T1000 (cell line): ENCODE measurements at places on chromosomes 4 and X.

DNA sequence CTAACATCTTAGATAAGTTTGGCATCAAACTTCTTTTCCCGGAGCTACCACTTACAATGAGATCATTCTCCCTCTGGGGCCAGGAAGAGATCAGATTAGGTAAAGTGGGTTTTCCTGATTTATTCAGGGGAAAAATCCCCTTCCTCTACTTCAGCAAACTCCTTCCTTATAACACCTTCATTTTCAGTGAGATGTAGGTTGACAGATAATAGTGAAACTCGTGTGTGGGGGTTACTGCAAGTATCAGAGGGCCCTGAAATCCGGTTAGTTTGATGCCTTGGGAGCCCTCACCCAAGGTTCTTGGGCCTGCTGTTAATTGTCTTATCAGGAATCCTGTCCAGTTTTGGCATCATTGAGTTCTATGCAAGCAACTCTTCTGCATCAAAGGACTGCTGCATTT, 10.8 kb downstream of the FTHL17 start:
- DNase-seq = no peak

GRCh38 chr4:144223149-144223548, 82.6 kb upstream of the GYPA start:
- DNase-seq = no peak

GRCh38 chrX:17370191-17370590, 4.8 kb upstream of the NHS start:
- no peak for DNase-seq

- DNase-seq = no peak
Observed at GRCh38 chr4:77579406-77580076, 26.1 kb upstream of the CXCL13 start.

DNA sequence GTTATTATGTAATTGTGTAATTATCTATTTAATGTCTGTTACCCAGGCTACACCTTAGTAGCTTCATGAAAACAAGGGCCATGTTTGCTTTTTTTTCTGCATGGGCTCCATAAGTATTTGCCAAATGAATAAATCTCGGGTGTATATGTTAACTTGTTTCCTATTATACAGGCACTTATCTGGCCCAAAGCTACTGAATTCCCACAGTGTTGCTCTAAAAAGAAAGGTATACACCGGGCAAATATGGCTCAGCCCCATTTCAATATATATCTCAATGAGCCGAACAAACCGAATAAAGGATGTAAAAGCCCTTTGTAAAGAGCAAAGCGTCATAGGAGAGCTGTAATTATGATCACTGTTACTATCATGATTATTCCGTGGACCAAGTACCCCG, 767 bp downstream of the PAQR3 start:
- no peak for DNase-seq

DNA sequence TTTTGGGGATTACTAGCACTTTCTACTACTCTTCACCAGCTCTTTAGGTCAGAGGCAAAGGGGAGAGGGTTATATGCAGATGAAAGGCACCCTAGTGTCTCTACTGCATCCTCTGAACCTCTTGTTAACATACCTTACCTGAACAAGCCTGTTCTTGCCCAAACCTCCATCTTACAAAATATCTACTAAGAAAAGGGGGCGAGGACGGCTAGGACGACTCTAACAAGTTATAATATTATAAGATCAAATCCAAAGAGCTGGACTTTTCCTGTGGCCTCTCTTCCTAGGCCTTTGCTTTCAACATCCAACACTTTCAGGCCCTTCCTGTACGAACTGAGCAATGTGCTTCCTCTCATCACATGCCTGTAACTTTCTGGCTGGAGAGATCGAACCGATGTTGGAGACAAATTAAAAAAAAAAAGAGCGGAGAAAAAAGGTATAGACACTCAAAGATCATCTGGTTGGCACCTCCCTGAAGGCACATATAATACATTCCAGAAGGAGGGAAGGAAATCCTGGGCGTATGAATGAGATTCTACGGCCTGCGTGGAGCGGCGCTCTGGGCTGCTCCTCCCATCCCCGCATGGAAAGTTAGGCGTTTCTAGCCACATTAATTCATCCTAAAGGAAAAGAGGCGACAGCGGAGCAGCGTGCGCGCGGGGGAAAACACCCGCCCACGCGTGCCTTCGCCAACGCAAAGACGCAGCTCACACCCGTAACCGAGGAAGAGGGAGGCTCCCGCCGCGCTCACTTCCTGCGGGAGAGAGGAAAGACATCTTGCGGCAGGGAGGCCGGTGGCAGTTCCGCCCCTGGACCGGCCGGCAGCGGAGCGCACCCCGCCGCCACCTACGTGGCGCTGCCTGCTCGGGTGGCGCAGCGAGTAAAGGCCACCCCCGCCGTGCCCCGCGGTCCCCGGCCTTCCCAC, 808 bp downstream of the PRDM5 start:
- DNase-seq = peak; percentile 57

DNA sequence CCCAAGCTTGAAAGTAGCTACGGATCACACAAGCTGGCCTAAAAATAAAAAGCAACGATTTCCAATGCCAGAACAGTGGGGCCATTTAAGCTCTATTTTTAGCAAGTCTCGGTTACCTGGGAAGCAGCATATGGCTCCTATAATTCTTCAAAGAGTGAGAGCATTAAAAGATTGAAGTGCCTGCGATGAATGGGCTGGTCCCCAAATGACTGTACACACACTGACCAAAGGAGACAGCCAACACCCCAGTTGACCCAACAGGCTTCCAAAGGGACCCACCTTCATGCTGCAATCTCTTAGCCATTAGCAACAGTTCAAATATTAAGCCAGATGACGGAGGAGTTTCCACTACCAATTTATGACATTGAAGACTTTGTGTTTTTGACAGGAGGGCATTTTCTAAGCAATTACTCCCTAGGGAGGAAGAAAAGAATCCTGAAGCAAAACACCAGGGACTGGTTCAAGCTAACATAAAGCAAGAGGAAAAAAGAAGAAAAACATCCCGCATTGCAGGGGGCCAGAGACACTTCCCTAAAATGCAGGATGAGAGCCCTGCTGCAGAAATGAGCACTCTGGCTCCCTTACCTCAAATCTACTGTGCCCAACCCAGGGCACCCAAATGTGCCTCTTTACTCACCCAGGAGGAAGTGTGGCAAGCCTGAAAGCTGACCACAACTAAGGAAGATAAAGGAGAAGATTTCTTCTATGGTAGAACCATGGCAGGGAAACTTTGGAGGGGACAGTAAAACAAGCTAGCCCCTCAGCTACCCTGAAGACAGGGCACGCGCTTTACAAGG, 21.6 kb downstream of the SH3KBP1 start:
- DNase-seq = no peak

DNA sequence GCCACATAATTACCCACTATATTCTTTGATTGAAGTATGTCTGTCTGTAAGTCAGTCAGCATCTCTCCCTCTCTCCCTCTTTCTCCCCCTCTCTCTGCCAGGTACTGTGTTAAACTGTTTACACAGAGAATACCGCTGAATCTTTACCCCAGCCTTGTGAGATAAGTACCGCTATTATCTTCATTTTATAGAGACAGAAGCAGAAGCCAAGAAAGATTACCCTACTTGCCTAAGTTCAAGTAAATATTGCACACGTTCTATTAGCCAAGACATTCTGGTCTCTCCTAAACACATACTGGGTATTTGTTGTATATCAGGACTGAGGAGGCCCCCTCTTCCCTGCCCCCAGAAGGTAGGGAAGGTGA, 695 bp upstream of the GPR101 start:
- DNase-seq = no peak
